ENCODE measurements at places on chromosomes 13 and 19.

DNA sequence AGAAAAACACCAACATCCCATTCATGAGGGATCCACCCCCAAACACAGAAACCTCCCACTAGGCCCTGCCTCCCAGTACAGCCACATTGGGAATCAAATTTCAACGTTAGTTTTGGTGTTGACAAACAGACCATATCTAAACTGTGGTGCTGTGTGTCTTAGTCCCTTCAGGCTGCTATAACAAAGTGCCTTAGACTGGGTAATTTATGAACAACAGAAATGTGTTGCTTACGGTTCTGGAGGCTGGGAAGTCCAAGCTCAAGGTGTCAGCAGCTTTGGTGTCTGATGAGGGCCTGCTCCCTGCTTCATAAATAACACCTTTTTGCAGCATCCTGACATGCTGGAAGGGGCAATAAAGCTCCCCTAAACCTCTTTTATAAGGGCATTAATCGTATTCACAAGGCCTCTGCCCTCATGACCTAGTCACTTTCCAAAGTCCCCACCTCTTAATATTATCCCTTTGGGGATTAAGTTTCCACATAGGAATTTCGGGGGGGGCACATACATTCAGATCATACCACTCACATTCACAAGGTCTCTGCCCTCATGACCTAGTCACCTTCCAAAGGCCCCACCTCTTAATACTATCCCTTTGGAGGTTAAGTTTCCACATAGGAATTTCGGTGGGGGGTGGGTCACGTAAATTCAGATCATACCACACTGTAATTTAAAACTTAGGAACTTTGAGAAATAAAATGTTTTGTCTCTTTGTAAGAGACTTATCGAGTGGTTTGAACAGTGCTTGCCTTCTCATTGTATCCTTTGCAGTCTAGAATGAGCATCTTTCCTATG, 27.5 kb downstream of the ZNF507 start:
- no peak for DNase-seq

GRCh38 chr19:58009666-58010301, 7.2 kb upstream of the ZNF606 start:
- peak; percentile 59 for DNase-seq

GRCh38 chr19:6250024-6250615, 29.7 kb downstream of the MLLT1 start:
- DNase-seq: no peak

DNA sequence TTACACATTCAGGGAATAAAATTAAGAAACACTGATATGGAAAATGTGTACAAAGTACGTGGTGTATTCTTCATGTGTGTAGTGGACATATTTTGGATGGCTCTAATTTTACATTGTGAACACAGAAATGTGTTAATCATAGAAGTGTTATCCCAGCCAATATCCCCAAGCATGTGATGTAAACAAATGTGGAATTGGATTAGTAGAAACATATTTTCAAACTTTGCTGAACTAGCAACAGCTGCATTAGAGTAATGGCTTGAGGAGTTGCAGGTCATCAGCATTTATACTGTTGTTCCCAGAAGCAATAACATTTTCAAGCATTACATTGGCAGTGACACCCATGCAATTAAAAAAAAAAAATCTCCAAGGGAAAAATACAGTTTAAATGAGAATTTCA, 600.6 kb downstream of the SLITRK1 start:
- no peak for DNase-seq

DNA sequence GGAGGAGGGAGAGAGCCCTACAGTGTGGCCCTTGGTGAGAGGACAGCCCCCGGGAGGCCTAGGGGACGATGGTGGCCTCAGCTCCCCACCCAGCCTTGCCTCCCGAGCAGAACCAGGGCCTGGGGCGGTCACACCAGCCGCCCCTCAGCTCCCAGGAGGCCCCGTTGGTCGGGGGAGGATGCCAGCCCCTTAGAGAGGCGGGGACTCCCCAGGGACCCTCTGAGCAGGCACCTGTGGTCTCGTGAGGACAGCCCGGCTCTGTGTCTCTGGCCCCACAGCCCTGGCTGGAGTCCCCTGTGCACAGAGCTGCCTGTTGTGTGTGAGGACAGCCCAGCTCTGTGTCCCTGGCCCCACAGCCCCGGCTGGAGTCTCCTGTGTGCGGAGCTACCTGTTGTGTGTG, 158.8 kb downstream of the KDM4B start:
- DNase-seq: no peak

GRCh38 chr13:41809962-41810361, 150.9 kb downstream of the VWA8 start:
- no peak for DNase-seq

DNA sequence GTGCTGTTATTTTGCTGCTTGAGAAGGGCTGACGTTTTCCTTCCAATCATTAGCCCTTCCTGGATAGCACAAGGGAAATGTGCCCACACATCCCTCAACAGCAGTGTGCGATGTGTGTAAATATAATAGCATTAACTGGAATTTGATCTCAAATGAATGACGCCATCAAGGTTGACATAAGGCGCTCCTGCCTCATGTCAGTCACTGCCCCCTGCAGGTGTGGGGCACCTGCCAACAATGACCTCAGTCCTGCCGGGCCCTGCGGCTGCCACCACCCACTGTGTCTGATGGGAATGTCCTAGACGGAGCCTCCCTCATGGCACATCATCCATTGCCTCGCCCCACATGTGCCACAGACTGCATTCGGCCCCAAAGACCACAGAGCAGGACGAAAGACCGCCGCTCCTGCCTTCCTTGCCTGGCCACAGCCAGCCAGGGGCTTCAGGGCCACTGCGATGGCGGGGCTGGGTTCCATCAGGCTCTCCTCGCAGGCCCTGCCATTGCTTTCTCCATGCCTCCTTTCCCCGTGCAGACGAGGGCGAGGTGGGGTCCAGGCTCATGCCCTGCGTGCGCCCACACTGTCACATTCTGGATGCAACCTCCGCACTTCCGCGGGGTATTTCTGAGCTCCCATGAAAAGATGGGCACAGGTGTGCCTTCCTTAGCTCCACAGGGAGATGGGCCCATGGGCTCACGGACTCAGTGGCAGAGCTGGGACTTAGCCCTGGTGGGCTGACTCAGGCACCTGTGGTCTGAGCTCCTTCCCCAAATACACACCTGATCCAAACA, 146.7 kb downstream of the SOX1 start:
- DNase-seq: peak; percentile 53

DNA sequence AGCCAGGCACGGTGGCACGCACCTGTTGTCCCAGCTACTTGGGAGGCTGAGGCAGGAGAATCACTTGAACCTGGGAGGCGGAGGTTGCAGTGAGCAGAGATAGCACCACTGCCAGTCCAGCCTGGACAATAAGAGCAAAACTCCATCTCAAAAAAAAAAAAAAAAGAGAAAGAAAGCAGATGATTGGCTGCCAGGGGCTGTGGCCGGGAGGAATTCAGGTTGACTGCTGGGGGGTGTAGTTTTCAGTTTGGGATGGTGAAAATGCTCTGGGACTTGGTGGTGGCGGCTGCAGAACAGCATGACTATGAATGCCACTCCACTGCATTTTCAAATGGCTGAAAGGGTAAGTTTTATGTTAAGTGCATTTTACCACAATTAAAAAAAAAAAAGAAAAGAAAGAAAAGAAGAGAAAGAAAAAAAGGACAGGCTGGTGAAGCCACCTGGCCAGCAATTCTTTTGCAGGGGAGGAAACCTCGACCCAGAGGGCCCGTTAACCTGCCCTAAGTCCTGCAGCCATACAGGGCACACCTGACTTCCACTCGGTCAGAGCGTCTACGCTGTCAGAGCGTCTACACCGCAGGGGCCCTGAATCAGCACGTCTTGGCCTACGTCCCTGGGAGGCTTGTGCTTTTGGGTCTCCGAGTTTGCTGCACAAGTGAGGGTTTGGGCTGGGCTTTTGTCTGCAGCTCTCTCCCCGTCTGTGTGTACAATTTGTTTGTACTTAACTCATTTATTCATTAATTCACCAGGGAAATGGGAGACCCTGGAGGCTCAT, 3.6 kb downstream of the ISOC2 start:
- no peak for DNase-seq

DNA sequence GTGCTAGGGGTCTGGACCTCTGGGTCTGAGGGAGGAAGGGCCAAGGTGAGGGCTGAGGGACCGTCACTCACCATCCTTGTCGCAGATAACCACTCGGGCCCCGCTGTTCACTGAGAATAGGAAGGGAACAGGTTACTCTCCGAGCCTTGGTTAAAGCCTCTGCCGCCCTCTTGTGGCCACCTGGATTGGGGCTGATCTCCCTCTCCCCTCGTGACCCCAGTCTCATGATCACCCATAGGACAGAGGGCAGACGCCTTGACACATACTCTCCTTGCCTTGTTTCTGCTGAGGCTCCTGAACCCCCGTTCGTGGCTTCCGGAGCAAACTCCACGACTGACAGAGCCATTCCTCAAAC, 580 bp downstream of the HSD17B14 start:
- peak; percentile 60 for DNase-seq

- no peak for DNase-seq
These were observed 27.3 kb upstream of the MUC16 start for GRCh38 chr19:9037400-9038062.

GRCh38 chr13:94997126-94997525, 284.8 kb upstream of the SOX21 start:
- DNase-seq: no peak

GRCh38 chr19:32779082-32779481, 59.5 kb downstream of the TDRD12 start:
- DNase-seq: no peak

DNA sequence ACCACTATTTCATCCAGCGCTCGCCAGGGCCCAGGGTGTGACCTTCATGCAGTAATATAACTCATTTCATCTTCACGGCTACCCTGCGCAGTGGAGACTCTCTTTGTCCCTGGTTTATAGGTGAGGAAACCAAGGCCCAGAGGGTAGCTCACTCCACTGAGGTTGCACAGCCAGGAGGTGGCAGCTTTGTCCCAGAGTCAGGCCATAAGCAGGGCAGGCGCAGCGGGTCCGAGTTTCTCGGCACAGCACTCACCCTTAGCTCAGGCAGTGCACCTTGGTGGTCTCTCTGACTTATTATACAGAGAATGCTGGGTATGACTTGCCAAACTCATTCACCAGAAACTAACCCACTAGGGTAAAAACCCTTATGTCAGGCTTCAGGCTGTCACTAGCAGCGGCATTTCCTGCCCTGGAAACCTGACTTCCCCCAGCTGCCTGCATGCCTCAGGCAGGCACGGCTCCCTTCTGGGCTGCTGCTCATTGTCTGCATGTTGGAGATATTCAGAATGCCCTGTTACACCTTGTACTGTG, 24.5 kb downstream of the PPP5C start:
- no peak for DNase-seq

DNA sequence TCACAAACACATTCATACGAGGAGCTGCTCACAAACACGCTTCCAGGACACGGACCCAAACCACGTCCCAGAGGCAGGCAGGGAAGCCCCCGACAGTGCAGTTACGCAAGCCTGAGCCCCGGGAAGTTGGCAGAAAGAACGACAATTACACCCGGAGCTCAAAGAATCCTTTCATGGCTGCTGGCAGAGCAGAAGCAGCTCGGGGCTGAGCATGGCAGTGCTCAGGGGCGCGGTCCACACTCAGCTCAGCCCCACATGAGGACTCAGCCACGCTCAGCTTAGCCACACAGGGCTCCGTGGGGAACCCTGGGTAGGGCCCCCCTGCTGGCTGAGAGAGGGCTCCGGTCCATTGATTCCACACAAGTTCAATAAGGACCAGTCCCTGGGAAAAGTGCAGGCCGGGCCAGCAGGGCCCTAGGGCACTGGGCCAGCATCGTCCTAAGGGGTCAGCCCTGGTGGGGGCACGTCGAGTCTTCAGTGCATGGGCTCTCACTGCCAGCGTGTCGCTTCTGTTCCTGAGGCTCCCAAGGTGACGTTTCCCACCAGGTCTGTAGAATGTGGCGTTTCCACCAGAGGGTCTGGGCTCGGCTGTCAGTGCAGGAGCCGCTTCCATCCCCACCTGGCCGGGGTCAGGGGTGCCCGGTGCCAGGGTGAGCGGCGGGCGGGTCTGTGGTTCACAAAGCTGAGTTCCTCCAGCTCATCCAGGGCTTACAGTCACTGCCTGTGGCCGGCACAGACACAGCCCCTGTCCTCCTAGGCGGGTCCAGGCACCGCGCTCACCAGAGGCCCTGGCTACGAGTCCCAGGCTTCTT, 23.1 kb downstream of the GAS6 start:
- no peak for DNase-seq

GRCh38 chr13:111531505-111531904, 211.1 kb downstream of the TEX29 start:
- peak; percentile 34 for DNase-seq

DNA sequence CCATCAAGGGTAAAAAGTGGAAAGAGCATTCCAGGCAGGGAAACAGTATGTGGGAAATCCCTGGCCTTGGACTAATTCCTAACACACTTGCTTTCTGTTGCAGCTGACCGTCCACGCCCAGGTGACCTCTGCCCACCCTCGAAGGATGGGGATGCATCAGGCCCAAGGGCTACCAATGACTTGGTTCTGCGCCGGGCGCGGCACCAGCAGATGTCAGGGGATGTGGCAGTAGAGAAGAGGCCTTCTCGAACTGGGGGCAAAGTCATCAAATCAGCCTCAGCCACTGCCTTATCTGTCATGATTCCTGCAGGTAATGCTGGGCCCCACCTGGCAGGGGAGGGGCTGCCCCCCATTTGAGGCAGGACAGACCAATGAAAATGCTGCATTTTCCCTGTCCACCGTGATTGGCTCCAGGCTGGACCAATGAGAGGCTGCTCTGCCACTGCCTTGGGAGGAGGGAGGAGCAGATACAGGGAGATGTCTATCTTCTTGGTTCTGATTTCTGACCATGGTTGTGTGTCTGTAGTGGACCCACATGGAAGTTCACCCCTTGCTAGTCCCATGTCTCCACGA, 12.6 kb downstream of the DNASE2 start:
- peak; percentile 58 for DNase-seq

DNA sequence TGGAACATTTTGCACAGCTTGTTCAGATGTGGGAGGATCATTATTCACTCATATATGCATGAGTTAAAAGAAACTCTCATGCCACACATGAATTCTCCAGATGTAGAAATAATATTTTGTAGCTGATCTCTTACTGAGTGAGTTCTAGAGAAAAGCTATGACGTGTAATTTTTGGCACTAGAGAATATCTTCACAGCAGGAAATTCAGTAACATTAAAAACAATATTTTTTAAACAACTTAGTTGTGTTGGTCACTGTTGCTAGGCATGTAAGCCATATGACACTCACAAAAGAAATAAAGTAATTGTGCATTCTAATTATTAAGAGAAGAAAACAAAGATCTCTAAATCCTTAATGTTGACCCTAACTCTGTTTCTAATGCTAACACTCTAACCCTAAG, 371.4 kb upstream of the SLC10A2 start:
- no peak for DNase-seq

GRCh38 chr13:108828086-108828815, 198.8 kb downstream of the MYO16 start:
- no peak for DNase-seq

DNA sequence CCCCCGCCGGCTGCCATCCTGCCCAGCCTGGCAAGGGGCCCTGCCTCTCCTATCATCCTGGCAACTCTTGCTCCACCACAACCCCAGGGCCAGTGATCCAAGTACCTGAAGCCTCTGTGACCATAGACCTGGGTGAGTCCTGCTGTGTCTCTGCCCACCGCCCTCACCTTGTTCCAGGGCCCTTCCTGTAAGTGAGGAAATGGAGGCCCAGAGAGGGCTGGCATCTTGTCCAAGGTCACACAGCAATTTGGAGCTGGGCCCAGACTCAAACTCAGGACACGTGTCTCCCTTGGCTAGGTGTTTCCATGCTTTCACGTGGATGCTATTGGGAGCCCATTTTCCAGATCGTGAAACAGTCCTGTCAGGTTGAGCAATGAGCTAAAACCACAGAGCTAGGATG, 3.7 kb downstream of the CREB3L3 start:
- no peak for DNase-seq
